ENCODE measurements at places on chromosomes 1 and 21.

GRCh38 chr1:68908316-68908715, 411.4 kb upstream of the DEPDC1 start:
- DNase-seq = no peak

- no peak for DNase-seq
Observed at GRCh38 chr1:68338081-68338480, 105.8 kb upstream of the WLS start.

DNA sequence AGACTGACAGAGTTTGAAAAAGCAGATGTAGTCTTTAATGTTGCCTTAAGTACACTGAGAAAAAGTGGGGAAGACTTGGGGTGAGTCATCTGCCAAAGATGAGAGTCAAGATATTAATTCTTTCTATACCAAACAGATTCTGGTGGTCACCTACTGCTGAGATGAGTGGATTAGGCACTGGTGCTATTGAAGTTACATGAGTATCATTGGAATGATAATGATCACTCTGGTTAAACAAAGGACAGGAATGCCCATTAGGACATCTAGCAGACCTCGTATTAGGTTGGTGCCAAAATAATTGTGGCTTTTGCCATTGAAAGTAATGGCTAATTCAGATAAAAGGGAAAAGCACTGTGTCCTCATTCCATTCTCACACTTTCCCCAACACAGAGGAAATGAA, 1588.9 kb downstream of the KCNT2 start:
- DNase-seq = no peak

DNA sequence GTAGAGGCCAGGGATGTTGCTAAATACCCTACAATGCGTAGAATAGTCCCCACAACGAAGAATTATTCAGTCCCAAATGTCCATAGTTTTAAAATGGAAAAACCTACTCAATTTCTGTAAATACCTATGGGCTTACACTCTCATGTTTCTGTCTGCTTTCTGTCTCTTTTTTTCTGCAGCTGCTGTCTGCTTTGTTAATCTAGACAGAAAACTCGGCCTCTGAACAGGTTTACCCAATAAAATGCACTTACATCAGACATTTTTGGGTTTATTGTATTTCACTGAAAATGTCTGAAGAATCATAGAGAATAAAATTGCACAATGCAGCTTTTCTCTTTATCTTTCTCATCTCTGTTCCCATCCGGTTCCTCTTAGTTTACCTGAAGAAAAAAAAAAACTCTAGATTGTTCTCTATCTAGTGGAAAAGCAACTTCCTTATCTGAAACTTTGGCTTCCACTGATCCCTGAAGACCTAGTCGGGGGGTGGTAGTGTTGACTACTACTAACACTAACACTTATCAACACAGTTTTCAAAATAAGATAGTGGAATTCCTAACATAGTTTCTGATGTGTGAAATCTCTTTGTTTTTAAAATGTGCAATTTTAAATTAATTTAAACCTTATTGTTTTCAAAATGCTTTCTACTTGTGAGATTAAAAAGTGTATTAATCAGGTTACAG, 76.9 kb upstream of the CCDC190 start:
- no peak for DNase-seq

GRCh38 chr1:228317891-228318810, 88.5 kb downstream of the TRIM11 start:
- DNase-seq = no peak

- no peak for DNase-seq
Observed at GRCh38 chr1:167747988-167748387, 26.2 kb downstream of the MPZL1 start.

- DNase-seq = no peak
Observed at GRCh38 chr1:163155606-163156005, 47.1 kb downstream of the RGS5 start.

DNA sequence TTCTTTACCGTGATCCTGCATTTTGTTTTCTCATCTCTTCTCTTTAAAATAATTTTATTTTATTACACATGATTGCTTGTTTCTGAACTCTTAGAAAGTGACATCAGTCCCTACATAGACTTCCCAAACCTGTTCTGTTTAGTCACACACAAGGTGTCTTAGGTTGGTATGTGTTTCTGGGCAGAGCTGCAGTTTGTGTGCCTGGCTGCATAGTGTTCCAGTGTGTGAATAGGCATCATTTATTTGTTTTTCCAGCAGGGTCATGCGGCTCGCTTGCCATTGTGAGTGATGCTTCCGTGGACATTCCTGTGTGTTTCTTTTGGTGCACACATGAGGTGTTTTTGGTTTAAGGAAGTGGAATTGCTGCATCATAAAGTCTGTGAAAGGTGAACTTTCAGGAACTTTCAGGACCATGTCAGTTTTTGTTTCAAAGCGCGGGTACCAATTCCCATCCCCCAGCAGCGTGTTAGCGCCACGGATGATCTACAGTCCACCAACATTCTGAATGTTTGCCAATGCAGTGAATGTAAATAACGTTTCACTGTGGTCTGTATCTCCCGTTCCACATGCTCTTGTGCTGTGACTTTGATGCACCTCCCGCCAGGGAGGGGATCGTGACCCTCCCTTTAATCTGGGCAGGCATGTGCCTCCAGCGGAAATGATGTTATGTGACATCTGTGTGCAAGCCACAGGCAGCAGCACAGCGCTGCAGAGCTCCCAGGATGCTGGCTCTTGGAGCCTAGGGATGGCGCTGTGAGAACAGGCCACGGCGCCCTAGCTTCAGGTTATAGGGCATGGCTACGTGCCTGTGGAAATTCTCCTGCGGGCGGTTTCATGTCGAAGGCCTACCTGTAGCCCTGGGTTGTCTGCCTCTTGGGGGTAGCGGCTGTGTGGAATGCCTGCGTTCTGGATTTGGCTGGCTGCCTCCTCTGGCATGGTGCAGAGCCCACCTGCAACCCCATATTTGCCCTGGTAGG, 144.6 kb upstream of the COL6A1 start:
- no peak for DNase-seq

DNA sequence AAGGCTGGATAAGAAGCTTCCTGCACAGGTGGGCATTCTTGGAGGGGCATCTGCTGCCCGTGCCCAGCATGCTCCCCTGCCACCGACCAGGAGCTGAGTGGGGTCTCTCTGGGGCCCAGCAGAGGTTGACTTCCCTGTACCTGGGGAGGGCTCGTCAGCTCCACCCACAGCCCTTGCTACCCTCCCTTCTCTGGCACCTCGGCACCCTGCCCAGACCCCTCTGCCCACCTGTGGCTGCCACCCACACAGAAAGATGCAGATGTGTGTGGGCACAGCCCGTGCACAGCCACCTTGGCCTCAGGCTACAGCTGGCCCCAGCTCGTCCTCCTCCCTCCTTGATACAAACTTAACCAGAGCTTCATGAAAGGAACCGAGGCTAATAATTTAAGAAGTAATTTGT, 241.2 kb upstream of the VAMP3 start:
- DNase-seq = no peak

GRCh38 chr21:45882645-45883044, 98.9 kb upstream of the COL6A1 start:
- no peak for DNase-seq

DNA sequence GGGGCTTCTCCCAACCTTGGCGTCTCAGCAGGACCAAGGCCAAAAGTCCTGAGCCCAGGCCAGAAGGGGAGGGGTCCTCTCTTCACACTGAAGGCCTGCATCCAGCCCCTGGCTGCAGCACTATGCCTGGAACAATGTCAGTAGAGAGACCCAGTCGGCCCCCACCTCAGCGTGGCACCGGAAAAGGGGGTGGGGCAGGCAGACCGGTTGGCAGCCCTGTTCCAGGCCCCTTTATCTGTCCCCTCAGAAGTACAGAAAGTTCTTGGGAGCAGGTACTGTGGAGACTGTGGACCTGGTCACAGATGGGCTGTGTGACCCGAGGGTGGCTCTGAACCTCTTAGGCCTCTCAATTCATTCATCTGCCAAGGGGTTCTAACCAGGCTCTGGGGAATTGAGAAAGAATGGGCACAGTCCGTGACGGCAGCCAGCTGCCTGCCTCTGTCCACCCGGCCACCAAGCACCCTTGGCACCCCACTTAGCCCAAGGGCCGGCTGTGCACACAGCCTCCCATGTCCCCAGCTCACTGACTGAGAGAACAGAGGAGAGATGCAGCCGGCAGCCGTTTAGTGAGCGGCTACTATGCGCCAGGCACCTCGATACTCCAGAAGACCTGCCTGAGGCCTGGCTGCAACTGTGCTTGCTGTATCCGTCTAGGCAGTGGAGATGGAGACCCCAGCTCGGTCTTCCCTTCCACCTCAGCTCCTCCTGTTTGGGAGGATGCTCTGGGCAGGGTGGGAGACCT, 23.9 kb downstream of the RUNX3 start:
- no peak for DNase-seq

GRCh38 chr1:209375671-209376365, 207.7 kb upstream of the CAMK1G start:
- no peak for DNase-seq

DNA sequence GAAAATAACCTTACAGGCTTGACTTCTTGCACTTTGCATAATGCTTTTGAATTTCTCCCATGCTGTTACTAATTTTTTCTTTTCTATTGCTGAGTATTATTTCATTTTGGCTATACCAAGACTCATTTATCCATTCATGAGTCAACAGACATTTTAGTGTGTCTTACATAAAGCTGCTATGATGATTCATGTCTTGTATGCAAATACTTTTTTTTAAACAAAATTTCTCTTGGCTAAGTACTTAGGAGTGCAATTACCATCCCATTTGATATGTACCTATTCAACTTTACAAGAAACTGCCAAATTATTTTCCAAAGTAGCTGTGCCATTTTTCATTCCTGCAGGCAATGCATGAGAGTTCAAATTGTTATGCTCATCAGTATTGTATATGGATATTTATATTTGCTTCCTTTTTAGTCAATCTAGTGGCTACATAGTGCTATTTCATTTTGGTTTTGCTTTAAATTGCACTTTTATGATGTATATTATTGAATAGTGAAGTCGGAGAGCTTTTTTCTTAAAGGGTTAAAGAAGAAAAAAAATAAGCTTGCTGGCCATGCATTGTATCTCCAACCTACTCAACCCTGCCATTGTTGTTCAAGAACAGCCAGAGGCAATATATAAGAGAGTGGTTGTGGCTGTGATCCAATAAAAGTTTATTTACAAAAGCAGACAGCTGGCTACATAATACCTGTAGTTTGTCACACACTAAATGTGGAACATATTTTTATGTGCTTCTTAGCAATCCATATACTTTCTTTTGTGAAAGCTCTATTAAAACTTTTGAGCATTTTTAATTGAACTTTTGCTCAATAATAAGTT, 862.8 kb downstream of the KCNT2 start:
- no peak for DNase-seq

DNA sequence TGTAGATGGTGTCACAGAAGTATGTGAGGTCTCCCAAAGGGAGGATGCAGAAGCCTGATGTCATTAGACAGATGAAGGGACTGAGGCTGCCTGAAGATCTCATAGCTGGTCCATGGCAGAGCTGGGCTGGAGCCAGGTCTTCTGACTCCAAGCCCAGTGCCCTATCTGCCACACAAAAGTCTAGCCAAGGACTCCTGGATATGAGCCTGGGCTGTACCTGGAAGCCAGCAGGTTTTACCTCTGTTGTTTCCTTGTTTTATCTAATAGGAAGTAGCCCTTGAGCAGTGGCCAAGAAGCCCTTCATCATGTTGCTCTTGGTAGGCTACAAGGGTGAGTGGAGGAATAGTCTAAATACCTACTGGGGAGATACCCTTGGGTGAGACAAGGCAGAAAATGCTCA, 74.4 kb upstream of the SLC44A3 start:
- DNase-seq = no peak

GRCh38 chr1:116255486-116256285, 117.4 kb upstream of the ATP1A1 start:
- no peak for DNase-seq

DNA sequence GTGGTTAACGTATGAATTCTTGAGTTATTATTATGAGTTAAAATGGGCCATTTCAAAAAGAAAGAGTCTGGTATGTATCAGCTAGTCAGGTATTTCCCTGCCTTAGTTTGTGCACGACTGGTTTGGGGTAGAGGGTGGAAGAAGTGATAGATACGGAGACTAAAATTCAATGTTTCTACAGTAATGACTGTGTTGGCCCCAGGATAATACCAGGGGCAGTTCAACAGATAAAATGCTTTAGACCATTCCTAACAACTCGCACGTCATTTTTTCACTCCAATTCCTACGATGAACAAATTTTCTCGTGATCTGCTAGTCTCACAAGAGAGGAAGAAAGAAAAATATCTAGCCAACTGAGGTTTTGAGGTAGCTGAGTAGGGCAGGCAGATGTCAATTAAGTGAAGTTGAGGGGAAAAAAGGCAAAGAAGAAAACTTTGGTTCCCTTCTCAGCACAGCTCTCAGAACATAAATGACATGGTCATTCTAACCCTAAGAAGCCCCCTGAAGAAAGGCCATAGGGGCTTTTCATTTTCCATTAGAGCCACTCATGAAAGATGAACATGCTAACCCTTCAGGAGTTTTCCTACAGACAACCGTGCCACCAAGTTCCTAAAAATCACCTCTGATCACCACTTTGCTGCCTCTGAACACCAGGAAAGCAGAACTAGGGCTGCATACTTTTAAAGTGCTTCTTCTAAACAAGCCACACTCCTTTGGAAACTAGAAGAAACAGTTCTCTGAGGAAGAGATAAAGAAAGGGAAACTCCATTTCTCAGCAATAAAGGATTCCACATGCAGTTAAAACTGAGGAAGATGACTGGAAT, 5.6 kb downstream of the MCOLN2 start:
- DNase-seq = no peak

DNA sequence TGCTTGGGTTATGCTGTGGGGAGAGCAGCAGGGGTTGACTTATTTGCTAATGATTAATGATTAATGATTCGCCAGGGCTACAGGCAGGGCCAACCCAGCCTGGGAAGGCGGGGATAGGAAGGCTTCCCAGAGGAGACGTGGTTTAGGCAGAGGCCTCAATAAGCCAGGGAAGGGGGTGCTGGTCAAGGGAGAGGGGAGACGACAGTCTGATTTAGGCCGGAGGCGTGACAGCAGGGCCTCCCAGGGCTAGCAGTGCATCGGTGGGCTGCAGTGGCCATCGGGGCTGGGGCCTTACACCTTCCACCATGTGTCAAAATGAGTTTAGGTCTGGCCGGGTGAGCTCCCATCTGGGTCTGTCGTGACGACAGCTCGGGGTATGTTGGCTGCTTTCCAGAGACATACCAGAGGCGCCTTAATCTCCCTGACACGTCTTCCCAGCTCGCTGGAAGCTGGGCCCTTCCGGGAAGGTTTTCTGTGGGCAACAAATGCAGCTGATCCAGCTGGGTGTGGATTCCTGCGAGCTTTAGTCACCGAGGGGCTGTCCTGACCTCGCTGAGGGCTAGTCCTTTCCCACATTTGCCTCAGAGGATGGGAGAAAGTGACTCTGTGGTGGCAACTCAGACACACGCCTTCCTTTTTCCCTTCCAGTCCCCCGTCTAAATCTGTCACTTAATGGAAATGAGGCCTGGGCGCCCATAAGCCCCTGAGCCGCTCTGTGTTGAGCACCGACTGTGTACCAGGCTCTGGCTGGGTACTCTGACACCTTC, 3.7 kb upstream of the SLC1A7 start:
- DNase-seq = no peak

- peak; percentile 13 for DNase-seq
Observed at GRCh38 chr1:226405411-226405988, 2.4 kb downstream of the PARP1 start.

All from activated CD4-positive, alpha-beta T cell treated with anti-CD3 and anti-CD28 coated beads, Interleukin-2, amount 50 U/mL, for 48 hours (primary cell).